ENCODE measurements at places on chromosomes 6 and 20. TPM values are rescaled to one million over a fixed set of nuclear protein-coding genes. Genes with fewer than 3 reads are reported as not detected.

The SRMS gene
- total RNA-seq, result not detected

The CCN5 gene
- not detected for total RNA-seq

- H3K4me3 ChIP-seq, result no peak overlapping the region
- H3K4me1 ChIP-seq, result no peaks in the 10 kb centered on the region
- no peaks in the 10 kb centered on the region for H3K36me3 ChIP-seq
- DNase-seq, result no peak
These were observed 200.9 kb upstream of the EYA4 start for GRCh38 chr6:133040094-133040802.

- no peaks in the 10 kb centered on the region for H3K4me1 ChIP-seq
- H3K27ac ChIP-seq, result no peak overlapping the region
- H3K4me3 ChIP-seq, result no peak overlapping the region
- peaks cover 12% of the 10 kb centered on the region for H3K27me3 ChIP-seq
- H3K36me3 ChIP-seq, result peaks cover 1% of the 10 kb centered on the region
These were observed 143.9 kb upstream of the INSM1 start for GRCh38 chr20:20223981-20224380.

GRCh38 chr20:32858701-32859372, at the start of gene EFCAB8:
EFCAB8 (plus strand) TSS chr20:32858923; CDS start chr20:32863793, 4,870 bp downstream.
- no peaks in the 10 kb centered on the region for H3K36me3 ChIP-seq
- H3K27me3 ChIP-seq, result no peaks in the 10 kb centered on the region
- no peak for DNase-seq
- H3K4me3 ChIP-seq, result no peak within 1 kb of the TSS
- H3K4me1 ChIP-seq, result peaks cover 9% of the 10 kb centered on the region
- peak within 1 kb of the TSS; percentile 16 for H3K27ac ChIP-seq

DNA sequence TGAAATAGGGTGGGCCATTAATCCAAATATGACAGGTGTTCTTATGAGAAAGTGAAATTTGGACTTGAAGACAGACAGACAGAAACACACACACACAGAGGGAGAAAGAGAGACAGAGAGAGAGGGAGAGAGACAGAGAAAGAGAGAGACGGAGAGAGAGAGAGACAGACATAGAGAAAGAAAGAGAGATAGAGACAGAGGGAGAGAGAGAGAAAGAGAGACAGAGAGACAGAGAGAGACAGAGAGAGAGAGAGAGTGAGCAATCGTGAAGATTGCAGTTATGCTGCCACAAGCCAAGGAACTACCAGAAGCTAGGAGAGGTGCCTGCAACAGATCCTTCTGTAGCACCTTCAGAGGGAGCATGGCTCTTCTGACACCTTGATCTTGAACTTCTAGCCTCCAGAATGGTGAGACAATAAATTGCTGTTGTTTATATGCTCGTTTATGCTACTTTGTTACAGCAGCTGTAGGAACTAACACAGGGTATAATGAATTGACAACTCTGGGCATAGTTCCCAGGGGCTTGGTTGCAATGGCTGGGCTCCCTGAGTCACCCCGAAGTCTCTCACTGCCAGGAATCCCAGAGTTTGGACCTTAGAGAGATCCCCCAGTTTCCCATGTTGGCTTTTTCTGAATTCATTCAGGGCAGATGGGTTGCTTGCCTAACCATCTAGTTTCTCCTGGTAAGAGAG, 44.7 kb upstream of the ECI2 start:
- peaks cover 9% of the 10 kb centered on the region for H3K36me3 ChIP-seq
- no peak overlapping the region for H3K27ac ChIP-seq
- no peak overlapping the region for H3K4me3 ChIP-seq
- H3K4me1 ChIP-seq, result peaks cover 5% of the 10 kb centered on the region

GRCh38 chr6:136123468-136123867, 126.6 kb downstream of the MTFR2 start:
- H3K36me3 ChIP-seq, result no peaks in the 10 kb centered on the region
- no peak overlapping the region for H3K4me3 ChIP-seq
- no peak overlapping the region for H3K27ac ChIP-seq
- H3K4me1 ChIP-seq, result no peaks in the 10 kb centered on the region
